ENCODE measurements at places on chromosomes 2 and 18. TPM values are rescaled to one million over a fixed set of nuclear protein-coding genes. Genes with fewer than 3 reads are reported as not detected.

- DNase-seq, result no peak
These were observed 41.6 kb upstream of the TMEM163 start for GRCh38 chr2:134760385-134760784.

DNA sequence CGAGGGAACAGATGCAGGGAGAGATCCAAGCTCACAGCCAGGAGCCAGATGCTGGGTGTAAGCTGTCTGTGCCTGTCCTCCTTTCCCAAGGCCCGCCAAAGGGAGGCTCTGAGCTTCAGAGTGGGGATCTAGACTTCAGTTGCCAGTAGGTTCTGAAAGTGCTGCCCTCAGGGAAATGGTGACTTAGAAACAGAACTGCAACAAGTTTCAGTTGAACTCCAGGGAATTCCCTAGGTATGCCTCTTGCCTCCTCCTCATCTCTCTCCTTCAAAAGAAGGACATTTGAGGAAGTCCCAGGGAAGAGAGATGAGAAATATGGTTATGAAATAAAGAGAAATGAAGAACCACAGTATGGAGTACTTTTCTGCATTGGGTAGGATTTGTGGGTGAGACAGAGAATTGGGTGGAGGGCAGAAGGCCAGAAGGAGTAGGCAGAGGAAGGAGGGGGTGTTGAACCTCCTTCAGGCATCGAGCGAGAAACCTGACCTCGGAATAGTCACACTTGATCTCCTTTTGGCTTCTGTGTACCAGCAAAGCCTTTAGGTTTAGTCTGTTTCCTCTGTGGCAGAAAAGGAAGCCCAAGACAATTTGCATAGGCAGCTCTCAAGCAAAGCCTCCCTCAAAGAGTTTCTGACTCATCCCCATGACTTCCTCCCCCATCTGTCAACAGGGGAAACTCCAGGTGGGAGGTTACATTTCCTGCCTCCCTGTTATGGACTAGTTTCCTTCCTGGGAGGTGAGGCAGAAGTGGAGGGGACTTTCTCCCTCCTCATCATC lies 45.7 kb downstream of the QPCT start:
- peak; percentile 99 for DNase-seq

DNA sequence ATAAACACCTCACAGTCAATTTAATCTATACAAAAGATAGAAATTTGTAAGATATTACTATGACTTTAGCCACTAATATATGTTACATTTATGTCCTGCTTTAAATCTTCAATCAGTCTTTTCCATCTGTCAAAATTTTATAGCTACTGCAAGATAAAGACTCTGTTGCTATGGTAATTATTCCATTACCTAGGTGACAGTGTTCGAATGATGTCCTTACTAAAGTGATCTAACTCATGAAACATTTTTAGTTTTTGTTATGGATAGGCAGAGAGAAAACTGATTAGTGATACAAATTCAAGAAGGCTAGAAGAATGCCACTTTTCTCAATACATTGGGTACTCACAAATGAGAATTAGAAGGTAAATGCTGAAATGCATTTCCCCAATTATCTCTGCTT lies 359.9 kb upstream of the FSHR start:
- DNase-seq, result no peak

DNA sequence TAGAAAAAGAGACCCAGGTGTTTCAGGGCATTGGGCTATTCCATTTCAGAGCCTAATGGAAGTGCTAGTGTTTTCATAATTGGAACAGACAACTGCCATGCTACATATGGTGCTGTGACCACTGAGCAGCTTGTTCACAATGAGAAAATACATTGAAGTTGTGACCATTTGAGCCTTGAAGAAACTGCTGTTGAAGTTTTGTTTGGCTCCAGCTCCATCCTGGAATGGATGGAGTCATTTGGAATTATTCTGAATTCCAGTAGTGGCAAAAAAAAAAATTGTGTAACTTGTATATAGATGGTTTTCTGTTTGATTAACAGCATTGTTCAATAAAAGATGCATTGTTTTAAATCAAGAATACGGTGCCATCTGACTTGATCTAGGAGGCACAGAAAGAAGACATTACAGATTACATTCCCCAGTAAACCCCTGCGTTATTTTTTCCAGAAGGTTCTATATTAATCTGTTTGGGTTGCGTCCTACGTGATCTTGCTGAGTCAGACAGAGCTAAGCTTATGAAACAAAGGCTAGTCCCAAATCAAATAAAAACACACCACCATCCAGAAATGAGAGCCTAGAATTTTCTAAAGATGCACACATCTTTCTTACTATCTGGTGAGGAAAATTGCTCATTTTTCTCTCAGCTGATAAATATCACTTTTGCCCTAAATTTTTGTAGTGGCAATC lies 19.2 kb downstream of the FMNL2 start:
- DNase-seq, result no peak

GRCh38 chr2:15764683-15765011 lies 173.0 kb downstream of the DDX1 start:
- DNase-seq, result no peak

DNA sequence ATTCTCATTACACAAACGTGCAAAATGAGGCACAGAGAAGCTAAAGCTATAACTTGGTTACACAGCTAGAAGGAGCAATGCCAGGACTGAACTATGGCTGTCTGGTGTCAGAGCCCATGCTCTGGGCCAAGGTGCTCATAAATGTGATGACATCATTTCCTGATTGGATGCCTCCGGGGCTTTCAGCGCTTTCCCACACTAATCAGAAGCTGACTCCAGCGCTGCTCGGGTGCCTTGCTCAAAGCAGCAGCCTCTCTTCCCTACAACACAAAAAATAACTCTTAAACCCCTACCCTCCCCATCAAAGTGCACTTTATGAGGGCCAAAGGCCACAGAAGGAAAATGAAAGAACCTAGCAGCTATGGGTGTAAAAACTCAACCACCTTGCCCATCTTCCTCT lies 90.7 kb downstream of the STK39 start:
- DNase-seq, result no peak

DNA sequence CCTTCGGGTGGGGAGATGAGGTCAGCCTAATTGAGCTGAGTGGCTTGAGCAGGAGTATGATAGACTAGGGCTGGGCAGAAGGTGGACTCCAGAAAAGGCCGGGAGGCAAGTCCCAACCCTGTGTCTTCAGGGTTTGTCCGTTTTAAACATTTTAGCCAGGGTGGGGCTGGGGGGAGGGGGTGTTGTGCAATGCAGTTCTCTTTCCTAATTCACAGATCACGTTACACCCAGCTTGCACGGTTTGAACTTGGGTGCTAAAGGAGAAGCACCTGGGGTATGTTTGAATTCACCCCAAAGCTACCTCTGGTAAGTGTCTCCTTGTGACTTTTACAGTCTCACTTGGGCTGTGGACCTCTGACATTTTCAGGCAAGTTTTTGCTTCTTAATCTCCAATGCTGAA lies 233.3 kb downstream of the AGAP1 start:
- DNase-seq, result no peak

DNA sequence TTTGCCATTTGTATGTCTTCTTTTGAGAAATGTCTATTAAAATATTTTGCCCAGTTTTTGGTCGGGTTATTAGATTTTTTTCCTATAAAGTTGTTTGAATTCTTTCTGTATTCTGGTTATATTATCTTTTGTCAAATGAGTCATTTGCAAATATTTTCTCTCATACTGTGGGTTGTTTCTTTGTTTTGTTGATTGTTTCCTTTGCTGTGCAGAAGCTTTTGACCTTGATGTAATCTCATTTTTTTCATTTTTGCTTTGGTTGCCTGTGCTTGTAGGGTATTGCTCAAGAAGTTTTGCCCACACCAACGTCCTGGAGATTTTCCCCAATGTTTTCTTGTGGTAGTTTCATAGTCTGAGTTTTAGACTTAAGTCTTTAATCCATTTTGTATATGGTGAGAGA lies 245.7 kb downstream of the ADCYAP1 start:
- DNase-seq, result no peak

UGT1A10 gene
- not detected for polyA plus RNA-seq

DNA sequence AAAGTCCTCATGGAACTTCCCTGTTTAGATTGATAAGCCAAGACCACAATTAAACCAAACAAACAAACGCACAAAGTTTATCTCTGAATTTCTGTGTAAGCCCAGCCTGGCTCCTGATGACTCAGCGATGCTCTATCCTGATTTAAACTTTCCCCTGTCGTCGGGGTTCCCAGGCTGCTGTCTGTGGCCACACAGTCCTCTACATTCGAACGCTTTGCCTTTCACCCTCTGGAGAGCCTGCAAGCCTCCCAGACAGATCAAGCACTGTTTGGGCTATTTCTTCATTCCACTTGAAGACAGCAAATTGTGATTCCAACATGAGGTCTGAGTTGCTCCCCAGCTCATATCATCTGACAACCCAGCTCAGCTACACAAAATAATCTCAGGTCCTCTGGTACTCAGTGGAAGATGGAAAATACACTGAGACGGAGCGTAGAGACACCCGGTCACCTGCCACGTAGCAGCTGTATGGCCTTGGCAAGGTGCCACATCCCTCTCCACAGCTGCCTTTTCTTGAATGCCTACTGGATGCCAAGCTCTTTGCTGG lies 51.2 kb downstream of the CYRIA start:
- no peak for DNase-seq
